ENCODE measurements at places on chromosomes 3 and 15. TPM values are rescaled to one million over a fixed set of nuclear protein-coding genes. Genes with fewer than 3 reads are reported as not detected.

GRCh38 chr3:111621535-111621934 is 26.4 kb upstream of the ZBED2 start:
- DNase-seq: peak; percentile 88

The NFKBIZ gene
- total RNA-seq: 18.2 TPM

- no peak for DNase-seq
These were observed 52.0 kb downstream of the TPRA1 start for GRCh38 chr3:127538569-127538968.

GRCh38 chr15:69476704-69477473 is 24.3 kb downstream of the RPLP1 start:
- no peak for DNase-seq

- DNase-seq: peak; percentile 55
These were observed 25.9 kb downstream of the MELTF start for GRCh38 chr3:197003461-197004385.

DNA sequence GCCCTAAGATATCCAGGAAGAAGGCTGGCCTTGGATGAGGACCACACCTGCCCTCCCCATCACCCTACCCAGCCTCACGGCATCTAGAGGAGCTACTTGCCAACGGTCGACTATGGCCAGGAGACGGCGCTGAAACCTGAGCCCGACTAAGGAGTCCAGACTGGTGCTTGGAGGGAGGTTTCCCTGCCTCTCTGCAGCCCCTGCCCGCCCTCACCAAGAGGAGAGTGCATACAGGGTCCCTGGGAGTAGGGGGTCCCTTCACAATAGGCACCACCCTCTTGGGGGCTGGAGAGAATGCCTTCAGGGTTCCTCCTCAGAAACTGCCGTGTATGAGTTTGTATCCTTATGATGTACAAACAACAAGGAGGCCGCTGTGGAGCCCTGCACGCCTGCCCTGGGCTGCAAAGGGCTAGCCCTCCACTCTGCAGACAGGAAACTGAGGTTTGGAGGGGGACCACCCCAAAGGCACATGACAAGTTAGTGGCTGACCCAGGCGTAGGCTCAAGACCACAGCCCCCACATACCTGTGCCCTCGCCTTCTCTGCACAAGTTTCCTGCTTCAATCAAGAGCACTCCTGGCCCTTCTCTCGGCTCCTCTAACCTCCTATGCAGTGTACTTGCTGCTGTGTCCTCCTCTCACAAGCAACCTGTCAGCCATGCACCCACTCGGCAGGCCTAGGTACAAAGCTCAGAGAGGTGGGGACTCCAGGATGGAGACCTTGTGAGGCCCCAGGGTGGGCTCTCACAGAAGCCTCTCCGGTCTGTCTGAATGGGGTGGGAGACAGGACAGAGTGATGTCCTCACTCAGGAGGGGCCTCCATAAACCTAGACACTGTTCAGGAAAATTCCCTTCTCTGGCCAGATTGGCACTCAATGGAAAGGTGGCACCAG is 7.4 kb downstream of the KLF15 start:
- no peak for DNase-seq

DNA sequence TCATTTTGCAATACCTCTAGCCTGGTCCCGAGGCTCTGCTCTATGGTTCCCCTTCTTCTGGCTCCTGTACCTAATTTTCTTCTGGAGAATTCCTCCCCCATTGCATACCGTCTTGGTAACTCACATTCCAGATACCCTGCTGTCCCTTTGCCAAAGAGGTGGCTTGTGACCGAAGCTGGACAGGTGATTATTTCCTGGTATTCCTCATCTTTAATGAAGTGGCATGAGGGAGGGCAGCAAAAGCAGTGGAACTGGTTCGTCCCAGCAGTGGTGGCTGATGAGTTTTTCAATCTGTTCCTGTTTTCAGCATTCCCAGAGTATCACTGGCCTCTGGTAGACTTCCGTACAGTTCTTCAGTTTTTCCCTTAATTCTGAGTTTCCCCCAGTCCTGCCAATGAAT is 186.2 kb upstream of the CADPS start:
- DNase-seq: peak; percentile 11

The SIDT1 gene
- 0.10 TPM for total RNA-seq

The SENP7 gene
- total RNA-seq: 11.0 TPM

The NDUFB5 gene
- total RNA-seq: 74.9 TPM

DNA sequence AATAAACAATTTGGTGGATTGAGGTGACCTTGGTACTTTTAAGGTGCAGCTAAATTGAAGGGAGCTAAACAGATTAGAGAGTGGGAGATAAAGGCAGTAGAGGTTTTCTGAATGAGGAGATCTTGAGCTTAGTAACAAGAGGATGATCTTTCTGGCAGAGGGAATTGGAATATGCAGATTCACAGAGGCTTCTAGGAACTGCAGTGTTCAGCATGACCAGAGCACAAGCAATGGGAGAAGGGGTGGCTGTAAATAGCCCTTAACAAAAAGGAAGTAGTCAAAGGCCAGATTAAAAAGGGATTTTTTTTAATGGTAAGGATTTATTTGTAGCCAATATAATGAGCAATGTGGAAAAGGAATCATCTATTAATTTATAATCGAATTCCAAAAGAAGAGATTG is 5.7 kb upstream of the BNIP2 start:
- DNase-seq: no peak

The IFRD2 gene
- 92.4 TPM for total RNA-seq

All from GM23338 (cell line).